ENCODE measurements at places on chromosomes 16 and 17.

GRCh38 chr16:67708368-67708771, 10.7 kb downstream of the GFOD2 start:
- no peak for DNase-seq

DNA sequence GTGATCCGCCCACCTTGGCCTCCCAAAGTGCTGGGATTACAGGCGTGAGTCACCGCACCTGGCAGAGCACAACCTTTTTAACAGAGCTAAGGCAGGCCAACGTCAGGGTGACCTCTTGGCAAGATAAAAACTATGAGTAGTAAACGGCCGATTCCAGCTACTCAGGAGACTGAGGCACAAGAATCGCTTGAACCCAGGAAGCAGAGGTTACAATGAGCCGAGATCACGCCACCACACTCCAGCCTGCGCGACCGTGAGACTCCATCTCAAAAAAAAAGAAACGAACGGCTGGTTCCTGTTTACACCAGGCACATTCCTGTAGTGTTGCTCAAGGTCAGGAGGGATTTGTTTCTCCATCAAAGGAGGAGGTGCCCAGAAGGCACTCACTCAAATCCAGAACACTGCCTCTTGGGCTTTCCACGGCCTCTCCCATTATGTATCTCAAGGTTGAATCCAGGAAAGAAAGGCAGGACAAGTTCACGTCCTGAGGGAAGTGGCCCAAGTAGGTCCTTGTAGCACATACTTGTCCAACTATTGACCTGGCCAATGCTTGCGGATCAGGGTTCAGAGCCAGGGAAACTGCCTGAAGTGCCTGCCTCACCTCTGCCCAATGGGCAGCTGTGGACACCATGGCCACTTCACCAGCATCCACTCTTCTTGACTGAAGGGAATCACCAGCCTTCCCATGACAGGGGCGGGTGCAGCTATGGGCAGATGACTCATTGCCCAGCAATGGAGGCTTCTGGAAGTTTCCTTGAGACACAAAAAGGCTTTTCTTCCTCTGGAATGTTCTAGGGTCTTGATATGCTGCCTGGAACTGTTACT, 13.5 kb downstream of the KNOP1 start:
- no peak for DNase-seq

DNA sequence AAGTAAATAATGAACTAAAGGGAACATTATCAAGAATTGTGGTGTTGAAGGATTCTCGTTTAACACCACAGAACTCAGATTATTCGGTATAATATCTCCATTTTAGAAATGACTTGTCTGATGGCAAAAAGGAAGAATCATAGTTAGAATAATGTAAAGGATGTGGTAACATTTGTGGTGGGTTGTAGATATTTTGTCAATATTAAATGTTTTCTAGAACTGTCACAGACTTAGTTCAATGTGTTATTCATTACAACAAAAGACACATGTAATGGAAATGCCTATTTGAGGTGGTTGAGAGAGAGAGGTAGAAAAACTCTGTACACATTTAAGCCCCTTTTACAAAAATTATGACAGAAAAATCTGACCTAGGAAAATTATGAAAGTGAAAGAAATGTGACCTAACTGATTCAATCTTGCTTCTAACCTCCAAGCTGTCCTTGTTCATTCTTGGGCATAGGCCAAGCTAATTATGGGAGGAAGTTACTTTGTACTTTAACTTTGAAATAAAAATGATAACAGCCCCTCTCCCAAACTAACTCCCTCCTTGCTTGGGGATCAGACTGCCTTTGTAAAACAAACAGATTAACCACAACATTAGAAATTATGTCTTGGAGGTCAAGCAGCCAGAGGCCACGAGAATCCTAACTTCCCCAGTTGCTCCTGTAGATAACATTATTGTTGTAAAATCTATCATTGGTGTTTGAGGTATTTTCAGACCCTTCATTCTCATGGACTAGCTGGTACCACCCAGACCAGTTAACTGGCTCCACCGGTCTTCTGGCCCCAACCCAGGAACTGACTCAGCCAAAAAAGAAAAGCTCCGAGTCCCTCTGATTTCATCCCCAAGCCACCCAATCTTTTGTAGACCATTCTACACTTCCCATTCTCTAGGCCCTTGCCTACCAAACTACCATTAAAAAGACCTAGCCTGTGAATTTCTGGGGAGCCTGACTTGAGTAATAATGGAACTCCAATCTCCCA, 1287.8 kb upstream of the CDH8 start:
- DNase-seq, result no peak

DNA sequence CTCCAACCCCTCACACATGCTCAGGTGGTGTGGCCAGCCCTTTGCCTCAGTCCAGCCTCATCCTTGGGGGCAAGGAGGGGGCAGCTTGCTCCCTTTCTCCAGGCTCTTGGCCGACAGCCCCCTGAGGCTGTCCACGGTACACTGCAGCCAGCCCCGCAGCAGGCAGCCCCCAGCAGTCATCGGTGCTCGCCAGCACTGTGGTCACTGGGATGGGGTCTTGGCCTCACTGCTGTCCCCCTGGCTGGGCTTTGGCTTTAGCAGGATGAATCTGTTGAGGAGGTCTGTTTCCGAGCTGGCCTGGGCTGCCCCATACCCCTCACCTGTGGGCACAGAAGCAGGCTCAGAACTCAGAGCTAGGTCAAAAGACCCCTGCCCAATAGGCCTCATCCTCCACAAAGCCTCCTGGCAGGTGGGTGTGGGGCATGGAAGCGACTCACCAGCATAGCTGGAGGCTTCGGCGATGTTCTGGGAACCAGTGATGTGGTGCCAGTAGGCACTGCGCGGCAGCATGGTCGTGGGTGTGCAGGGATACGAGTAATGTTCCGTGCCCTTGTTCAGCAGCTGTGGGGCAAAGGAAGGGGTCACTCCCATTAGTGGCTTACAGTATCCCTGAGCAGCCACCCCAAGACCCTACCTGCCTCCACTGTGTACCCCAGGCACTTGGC, 10.8 kb downstream of the POLR2C start:
- DNase-seq, result no peak

- DNase-seq, result no peak
Observed at GRCh38 chr16:57196753-57197152, 10.6 kb downstream of the RSPRY1 start.

DNA sequence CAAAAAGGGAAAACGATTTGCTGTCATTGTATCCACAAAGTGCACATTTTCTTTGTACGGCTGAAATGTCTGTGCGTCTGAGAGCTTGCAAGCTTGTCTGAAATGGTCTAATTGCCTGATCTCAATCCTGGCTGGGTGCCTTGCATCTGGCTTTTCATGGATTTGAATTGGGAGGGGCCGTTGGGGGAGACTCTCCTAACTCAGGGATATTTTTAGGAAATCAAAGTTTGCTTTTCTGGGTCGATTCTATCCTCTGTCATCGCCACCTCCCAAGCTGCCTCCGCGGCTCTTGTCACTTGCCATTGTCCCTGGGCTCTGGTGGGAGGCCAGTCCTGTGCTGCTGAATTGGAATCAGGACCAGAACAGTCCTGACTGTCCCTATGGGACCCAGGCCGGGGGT, 33.3 kb upstream of the MGAT5B start:
- no peak for DNase-seq

DNA sequence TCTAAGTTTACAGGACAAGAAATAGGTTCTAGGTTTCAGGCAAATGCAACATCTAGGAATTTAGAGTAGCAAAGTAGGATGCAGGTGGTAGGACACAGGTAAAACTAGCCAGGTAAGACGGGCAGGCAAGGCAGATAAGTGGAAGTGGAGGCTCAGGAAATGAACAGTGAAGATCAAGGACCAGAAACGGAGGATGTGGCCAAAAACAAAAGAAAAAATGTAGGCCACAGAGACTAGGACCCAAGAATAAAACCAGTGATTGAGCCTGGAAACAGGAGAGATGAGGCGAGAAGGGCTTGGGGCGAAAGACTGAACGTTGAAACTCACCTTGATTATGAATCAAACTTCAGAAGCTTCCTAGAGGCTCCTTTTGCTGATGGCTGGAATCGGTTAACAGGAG, 24.0 kb downstream of the CPSF4L start:
- DNase-seq, result no peak

DNA sequence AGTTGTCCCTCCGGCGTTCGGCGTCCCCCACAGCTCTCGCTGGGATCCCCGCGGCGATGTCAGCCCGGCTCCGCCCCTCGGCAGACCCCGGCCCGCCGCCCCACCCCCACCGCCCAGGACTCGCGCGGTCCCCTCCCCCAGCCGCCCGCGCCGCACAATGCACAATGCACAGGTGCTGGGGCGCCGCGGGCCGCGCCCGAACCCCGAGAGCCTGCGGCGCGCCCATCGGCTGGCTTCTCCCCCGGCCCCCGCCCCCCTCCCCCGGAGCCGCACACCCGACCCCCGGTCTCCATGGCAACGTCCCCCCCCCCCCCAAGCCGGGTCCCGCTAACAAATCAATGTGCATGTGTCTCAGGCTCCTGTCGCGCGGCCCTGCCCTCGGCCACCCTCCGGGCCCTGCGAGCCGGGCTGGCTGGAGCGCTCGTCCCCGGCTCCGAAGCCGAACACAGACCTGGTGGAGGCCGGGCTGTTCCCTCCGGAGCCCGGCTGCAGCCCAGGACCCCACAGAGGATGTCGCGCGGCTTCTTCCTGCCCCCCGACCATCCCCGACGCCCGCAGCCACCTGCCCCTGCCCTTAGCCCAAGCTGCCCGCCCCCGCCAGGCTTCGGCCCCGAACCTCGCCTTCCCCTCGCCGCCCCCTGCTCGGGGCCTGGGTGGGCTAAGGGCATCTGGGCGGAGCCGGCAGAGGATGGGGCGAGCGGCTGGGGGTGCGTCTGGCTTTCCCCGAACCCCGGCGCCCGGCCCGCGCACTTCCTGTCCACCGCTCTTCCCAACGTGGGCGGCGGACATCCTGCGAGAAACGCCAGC, 818 bp upstream of the CBX8 start:
- peak; percentile 61 for DNase-seq

DNA sequence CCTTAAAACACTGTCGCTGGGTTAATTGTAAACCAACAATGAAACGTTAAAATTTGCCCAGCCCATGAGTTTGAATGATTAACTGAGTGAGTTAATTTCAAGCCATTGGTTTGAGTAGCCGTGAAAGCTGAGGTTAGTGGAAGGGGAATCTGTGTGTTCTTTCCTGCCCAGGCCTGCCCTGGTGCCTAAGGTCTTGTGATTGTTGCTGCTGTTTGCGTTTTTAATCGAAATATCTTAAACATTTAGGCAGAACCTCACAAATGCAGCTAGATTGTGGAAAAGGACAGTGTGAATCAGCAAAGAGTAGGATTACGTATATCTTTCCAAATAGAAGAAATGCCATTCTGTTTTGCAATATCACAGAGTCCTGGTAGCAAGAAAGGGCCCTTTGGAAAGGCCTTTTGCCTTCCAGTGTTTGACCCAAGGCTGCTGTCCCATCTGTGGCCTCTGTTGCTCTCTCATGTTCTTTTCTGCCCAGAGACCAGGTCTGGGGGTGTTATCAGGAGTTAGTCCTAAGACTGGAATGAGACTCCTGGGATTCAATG, 113.8 kb downstream of the MSI2 start:
- DNase-seq, result no peak

- DNase-seq, result peak; percentile 87
Observed at GRCh38 chr17:39197380-39198185, at the start of gene CACNB1. TSS of gene CACNB1 (minus strand) at chr17:39197669. CDS start at chr17:39197495, 174 bp downstream.

DNA sequence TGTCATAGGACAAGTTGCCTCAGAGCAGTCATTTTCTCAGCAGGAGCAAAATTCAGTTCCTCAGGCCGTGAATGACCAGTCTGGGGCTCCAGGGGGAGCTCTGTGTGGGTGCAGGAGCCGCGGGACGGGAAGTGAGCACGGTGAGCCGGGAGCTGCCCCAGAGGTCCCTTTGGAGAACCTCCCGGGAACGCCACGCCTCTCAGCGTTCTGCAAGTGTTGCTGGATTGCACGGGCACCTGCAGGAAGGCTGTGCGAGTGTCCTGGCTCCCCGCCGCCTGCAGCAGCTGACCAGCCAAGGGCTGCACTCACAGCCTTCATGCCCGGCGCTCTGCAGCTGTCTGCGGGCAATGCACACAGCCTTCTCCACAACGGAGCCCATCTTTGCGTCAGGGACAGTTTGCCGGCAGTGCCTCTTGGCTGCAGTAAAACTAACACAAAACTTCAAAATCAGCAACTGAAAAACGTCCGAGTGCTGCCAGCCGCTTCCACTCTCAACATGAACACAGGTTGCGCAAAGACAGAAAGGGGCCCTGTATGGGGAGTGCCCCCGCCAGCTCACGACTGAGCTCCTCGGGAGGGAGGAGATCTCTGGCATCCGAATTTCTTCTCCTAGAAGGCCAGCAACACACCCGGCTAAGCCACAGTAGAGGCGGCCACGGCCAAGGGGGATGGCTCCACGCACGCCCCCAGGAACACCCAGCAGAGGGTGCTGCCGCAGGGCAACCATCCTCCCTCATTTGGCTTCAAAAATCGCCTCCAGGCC, 16.0 kb downstream of the NDUFAF8 start:
- DNase-seq, result peak; percentile 93

DNA sequence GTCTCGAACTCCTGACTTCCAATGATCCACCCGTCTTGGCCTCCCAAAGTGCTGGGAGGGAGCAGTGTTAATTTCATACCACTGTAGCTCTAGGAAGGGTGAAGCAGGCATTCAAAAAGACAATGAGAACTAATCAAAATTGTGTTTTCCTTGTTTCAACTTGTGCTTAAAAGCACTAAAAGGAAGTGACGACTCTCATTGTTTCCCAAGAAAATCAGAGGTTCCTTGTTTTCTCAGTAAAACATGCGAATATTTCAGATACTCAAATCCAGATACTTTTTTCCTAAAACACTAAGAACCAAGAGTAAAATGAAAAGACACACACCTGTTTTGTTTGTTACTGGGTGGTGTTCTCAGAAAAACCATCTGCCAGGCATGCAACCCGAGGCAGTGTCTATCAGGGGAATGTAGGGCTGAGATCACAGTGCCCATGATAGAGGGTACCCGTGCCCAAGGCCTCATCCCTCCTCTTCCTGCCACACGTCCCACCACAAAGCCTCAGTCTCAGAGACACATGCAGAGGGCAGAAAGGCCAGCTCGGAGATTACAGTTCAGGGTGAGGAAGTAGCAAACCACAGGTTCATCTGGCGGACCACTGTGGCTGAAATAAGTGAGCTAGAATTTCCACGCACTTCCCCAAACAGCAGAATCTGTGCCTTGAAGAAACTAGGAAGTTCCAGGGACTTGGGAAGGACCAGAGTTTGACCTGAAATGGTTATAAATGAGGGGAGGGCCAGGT, 33.7 kb downstream of the GINS3 start:
- DNase-seq, result peak; percentile 93

GRCh38 chr17:77957235-77957856, 1.2 kb upstream of the TNRC6C start:
- DNase-seq, result peak; percentile 68

DNA sequence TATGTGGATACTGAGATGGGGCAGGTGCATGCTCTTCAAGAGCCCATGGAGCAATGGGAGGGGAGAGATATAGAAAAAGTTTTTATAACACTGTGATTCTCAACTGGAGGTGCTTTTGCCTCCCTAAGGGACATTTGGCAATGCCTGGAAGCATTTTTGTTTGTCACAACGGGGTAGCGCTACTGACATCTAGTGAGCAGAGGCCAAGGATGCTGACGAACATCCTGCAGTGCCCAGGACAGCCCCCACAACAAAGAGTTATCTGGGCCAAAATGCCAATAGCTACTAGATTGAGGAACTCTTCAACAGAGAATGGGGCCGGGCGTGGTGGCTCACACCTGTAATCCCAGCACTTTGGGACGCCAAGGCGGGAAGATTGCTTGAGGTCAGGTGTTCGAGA, 67.2 kb upstream of the CLEC3A start:
- peak; percentile 45 for DNase-seq

- no peak for DNase-seq
Observed at GRCh38 chr16:58960484-58960883, 226.4 kb upstream of the GOT2 start.

Measured in NB4 (cell line).